ENCODE measurements at places on chromosomes 5 and 9.

DNA sequence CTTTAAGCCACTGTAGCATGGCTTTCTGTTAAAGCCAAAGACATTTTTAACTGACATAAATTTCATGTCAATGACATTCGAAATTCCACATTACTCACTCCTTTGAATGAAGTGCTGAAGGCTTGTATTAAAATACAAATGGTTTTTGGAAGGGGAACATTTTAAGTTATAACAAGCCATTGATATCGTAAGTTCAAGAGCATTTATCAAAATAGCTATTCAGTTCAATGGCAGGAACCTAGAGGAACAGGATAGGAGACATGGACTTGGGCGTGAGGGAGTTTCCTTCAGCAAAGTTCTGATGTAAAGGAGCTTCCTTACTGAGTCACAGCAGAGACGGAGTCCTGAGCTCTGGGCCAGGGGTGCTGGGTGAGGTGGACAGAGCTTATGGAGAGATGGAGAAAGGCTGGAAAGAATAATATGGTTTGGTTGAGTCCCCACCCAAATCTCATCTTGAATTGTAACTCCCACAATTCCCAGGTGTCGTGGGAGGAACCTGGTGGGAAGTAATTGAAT, 631.8 kb downstream of the BNC2 start:
- DNase-seq: no peak

- no peak for DNase-seq
These were observed 534.5 kb downstream of the TMEM38B start for GRCh38 chr9:106228861-106229260.

GRCh38 chr5:108634010-108634616, 113.6 kb upstream of the FER start:
- no peak for DNase-seq

GRCh38 chr5:169258372-169259000, 42.5 kb downstream of the SLIT3 start:
- DNase-seq: no peak

- DNase-seq: no peak
These were observed 131.1 kb upstream of the TUT7 start for GRCh38 chr9:86485359-86485758.

DNA sequence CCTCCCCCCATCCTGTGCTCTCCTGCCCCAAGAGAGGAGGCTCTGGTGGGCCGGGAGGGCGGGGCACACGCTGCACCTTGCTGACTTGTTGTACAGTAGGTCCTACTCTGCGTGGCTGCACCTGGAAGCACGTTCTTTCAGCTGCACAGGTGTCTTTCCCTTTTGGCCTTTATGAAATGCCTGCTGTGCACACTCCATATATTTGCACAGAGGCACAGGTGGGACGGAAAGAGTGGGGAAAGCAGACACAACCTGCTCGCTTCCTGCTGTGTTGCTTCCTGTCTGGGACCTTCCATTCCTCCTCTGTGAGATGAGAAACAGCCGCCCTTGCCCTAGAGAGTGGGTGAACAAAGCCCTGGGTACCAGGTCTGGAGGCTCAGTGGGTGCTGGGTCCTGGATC, 4.8 kb downstream of the USP20 start:
- peak; percentile 95 for DNase-seq

GRCh38 chr9:114287763-114288192, 35.1 kb upstream of the ORM1 start:
- no peak for DNase-seq

- no peak for DNase-seq
These were observed 281.0 kb downstream of the EFNA5 start for GRCh38 chr5:107389775-107390148.

- no peak for DNase-seq
These were observed 92.1 kb upstream of the FSD1L start for GRCh38 chr9:105355781-105356180.

GRCh38 chr9:69905286-69905685, 84.7 kb downstream of the CFAP95 start:
- no peak for DNase-seq

DNA sequence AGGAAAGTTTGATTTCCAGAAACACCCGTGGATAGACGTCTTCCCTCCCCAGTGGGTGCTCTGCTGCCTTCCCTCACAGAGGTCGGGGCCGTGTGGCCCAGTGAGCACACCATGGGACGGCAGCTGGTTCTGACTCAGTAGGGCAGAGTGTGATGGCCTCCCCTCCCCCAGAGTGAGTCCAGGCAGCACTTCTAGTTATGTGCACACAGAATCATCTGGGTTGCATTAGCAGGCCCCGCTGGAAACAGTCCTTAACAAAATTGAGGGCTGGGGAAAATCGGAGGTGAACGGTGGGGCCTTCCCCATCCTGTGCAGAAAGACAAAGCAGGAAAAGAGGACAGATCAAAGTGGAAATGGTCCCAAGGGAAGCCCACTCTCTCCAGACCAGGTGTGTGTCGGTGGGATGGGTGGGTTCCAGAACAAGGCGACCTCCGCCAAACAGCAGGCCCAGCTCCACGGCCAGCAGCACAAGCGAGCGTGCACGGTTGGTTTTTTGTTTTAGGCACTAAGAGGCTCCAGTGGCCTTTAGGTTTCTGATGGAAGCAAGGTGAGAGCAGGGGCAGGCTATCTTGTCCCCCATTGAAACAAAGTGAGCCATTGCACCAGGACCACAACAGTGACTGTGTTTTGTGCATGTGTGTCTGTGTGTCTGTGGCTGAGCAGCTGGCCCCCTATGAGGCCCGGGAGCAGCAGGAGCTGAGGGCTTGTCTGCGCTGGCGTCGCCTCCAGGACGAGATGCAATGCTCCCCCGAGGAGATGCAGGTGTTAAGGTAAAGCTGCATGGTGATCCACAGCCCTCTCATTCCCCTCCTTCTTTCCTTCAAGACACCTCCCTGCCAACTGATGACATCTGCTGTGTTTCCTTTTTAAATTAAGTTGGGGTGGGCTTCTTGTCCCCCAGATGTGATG, 201.5 kb downstream of the AOPEP start:
- DNase-seq: peak; percentile 39

DNA sequence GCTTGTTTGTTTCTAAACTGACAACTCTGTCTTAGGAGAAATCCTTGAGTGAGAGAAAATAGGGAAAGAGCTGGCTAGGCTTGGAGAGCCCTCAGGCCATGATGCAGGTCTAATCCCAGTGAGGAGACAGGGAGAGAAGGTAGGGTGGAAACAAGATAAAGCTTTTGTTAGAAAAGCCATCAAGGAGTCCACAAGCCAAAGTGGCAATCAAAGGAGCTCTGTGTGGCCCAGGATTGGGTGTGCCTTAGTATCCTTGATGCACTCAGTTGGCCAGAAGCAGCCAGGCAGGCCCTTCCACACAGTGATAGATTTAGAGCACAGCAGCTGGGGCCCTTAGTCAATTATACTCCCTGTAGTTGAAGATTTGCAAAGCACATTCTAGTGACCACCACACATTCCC, 73.9 kb downstream of the ALDH7A1 start:
- DNase-seq: no peak

GRCh38 chr9:124330011-124330697, 72.4 kb downstream of the NEK6 start:
- no peak for DNase-seq

DNA sequence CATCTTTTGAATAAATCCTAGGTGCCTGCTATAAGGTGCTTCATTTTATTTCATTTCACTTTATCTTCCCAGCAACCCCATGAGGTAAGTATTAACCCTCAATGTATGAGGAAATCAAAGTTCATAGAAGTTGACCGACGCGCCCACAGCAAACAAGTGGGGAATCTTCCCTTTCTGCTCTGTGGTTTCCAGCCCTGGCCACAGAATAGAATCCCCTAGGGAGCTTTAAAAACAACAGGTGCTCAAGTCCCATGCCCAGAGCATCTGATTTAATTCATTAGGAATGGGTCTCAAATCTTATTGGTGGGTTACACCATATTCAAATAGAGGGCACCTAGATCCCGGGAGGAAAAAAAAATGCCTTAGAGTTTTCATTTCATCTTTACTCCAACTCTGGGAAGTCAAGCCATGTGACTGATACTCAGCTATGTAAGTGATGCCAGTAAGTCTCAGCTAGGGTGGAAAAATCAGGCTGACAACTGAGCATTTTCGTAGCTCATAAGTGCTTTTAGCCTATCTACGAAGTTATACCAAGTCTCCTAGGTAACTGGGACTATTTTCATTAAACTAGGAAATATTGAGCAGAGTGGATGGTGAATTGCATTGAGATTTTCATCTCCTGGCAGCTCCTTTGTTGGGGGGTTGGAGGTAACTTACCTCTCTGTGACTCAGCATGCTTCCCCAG, 353.4 kb upstream of the SLC30A5 start:
- DNase-seq: no peak

DNA sequence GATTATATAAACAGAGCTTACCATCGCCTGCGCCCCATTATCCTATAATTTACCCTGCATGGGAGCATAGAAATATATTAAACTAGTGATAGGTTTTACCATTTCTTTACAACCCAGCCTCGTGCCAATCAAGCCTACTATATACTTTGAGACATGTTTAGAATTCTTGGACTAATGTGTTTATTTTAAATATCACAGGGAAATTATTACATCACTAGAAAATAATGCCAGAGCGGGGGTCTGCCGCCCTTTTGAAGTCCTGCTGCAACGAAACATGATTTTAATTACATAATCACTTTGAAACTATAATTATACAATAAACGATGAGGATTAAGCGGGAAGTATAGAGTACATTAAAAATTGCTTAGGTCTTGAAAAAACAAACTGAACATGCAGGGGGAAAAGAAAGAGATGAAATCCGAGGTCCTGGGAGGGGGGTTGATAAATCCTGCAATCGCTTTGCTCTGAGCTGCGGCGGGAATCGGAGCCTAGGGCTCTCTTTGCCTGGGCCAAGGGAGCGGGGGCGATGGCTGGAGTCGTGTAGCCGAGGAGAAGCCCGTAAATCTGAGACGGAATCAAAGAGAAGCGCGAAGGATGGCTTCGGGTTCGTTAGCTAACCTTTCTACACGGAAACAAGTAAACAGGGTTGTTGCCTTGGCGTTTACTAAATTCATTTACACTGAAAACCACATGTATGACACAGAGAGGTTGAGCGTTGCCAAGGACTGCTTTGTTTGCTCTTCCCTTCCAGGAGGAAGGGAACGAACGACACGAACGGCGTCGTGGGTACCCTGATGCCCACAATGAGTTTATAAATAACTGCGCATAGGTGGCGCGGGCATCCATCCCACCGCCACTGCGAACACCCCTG, 127.6 kb downstream of the TMEM174 start:
- no peak for DNase-seq

DNA sequence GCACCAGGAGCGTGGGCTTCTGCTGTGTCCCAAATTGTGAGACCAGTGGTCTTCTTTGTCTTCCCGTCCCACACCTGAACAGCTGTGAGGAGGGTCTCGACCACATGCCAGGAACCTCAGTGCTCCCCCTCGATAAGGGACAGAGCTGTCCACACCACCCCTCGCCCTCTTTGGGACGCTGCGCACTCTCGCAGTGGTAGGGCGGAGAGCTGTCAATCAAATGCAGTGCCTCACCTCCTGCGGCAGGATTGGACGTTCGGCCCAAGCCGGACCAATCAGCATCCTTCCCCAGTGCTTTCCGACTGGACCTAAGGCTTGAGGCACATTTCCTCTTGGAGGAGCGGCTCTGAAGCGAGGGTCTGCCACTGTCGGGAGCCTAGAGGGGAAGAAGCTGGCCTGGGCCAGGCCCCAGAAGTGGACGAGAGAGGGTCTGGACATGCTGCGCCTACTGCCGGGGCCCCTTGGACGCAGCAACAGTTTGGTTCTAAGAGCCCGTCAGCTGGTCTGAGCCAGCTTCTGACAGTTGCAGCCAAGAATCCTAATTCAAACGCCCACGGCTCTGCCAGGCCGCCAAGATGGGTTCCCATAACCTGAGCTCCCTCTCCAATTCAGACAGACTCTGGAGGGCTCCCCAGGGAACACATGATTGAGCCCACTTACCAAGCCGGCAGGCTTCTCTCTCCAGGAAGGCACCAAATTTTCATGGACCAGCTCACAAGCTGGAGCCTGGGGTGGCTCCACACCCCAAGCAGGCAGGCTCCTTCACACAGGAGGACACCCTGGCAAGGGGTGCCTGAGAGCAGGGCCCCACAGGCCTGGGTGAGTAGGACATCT, 28.1 kb upstream of the ADAMTS2 start:
- DNase-seq: no peak

- no peak for DNase-seq
These were observed 157.8 kb upstream of the TNC start for GRCh38 chr9:115275753-115276152.

- DNase-seq: no peak
These were observed 13.4 kb upstream of the GRHPR start for GRCh38 chr9:37408933-37409710.

- DNase-seq: no peak
These were observed 14.0 kb downstream of the MYORG start for GRCh38 chr9:34362614-34363214.

- DNase-seq: no peak
These were observed 104.8 kb upstream of the SIMC1 start for GRCh38 chr5:176133289-176133870.

DNA sequence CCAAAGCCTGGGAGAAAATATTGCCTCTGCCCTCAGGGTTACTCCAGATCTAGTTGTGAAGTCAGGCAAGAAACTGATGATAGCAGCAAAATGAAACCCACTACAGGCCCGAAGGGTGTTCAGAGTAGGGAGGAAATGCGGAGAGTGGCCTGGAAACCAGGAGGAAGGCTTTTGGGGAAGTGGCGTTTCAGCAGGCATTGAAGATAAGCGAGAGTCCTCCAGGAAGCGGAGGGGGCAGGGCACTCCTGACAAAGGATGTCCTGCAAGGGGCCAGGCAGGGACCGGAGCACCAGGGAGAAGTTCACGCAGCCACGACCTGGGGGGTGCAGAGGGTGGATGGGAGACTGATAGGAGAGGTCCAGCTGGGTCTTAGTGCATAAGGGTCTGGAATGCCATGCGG, 7.8 kb upstream of the FOXI1 start:
- no peak for DNase-seq

- DNase-seq: no peak
These were observed 78.3 kb downstream of the MAMDC2 start for GRCh38 chr9:70121818-70122436.

- no peak for DNase-seq
These were observed 27.5 kb downstream of the FSD1L start for GRCh38 chr9:105475302-105475701.

DNA sequence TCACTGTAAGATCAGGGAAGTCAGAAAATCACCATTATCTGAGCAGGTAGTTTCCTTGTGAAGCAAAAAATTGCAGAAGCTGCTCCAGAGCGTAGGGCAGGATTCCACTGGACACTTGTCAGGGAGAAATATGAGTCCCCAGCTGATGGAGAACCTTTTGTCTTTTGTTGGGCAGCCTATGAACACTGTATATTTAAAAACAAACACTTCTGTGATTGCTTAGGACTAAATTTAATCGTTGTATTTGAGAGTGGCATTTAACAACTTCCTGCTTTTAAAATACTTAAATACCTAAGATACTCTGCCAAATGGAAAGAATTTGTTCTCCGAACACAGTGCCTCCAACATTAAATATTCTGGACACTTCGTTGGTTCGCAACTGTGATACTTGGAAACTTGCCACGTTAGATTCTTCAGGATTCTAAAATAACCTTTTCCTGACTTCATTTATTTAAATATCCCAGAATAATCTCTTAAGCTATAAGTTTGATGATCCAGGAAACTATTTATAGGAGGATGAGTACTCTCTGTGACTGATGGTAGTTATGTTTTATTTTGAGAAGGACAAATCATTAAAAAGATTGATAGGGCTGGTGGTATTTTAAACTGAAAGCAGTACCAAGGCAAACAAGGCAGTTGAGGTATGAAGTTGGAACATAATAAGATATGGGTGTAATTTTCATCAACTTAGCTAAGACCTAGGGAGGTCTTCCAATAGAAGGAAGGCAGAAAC, 2.7 kb upstream of the HSPA4 start:
- no peak for DNase-seq

GRCh38 chr9:131436865-131437271, 43.0 kb downstream of the PRRC2B start:
- DNase-seq: no peak
